ENCODE measurements at places on chromosomes 3 and 15.

GRCh38 chr3:184880276-184881019 lies 68.5 kb downstream of the VPS8 start:
- no peak for DNase-seq

- no peak for DNase-seq
Observed at GRCh38 chr3:193767353-193768069, 174.5 kb downstream of the OPA1 start.

DNA sequence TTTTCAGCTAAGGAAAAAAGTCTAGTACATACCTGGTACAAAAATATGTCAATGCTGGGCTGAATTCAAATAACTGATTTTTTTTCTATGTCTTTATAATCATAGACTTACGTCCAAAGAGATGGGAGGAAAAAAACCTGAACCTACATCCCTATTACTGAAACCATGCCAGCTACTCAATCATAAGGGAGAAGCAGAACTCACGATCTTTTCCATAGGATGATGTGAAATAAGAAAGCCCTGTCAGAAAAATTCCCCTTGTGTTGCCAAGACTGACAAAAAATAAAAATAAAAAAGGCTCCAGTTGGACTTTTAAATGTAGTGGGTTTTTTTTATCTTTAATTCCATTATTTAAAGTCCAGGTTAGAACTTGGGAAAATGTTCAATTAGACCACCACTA lies 3.3 kb downstream of the MSL2 start:
- no peak for DNase-seq

- DNase-seq = no peak
Observed at GRCh38 chr3:191030929-191031328, 168.1 kb upstream of the OSTN start.

DNA sequence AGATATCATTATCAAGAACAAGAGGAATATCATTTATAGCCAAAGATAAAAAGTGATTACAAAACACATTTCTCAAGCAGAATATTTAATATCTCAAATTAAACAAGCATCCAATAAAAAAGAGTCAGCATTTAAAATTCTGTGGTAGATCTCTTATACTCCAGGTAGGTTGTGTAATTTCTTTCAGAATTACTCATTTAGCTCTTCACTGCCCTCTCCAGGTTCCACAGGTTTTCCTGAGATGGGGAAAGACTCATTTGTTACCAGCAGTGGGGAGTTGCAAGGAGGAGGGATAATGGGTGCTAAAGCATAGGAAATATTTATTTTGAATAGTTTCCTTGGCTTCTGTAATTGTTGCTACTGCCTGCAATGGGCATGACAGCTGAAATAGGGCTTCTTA lies 83.1 kb upstream of the RASGRP1 start:
- no peak for DNase-seq

DNA sequence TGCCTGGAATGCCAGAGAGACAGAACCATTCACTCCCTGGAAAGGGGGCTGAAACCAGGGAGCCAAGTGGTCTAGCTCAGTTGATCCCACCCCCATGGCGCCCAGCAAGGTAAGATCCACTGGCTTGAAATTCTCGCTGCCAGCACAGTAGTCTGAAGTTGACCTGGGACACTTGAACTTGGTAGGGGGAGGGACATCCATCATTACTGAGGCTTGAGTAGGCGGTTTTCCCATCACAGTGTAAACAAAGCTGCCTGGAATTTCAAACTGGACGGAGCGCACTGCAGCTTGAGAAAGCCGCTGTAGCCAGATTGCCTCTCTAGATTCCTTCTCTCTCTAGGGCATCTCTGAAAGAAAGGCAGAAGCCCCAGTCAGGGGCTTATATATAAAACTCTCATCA lies 310.7 kb upstream of the DPPA4 start:
- DNase-seq = no peak

- DNase-seq = no peak
Observed at GRCh38 chr3:125120379-125121122, 64.8 kb upstream of the HEG1 start.

- no peak for DNase-seq
Observed at GRCh38 chr3:66476852-66477381, 23.9 kb downstream of the LRIG1 start.

GRCh38 chr15:26838742-26839460 lies 28.0 kb upstream of the GABRA5 start:
- no peak for DNase-seq

DNA sequence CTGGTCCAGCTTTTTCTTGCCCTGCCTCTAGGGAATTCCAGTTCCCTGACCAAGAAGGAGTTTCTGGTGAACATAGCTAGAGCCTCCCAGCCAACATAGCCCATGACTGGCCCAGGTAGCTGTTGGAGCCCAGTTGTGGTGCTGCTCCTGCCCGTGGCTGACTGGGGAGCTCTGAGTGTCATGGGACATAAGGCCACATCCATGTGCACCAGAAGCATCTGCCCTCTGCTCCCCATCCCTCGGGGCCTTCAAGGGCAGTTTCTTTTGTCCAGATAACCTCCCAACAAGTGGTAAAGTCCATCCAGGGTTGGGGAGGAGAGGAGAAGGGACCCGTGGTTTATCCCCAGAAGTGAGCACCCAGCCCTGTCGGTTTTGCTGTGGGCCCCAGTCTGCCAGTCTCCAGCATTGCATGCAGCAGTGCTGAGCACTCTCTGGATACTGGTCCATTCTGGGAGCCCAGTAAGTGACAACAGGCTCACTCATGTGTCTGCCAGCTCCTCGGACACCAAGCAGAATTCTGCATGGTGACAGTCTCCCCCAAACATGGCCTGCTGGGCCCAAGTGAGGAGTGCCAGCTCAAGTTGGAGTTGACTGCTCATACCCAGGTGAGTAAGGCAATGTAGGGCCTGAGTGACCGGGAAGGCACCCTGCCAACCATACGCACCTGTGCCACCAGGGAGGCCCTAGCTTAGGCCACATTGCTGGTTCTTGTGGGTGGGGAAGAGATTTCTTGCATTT lies 28.8 kb downstream of the ACAA1 start:
- no peak for DNase-seq

DNA sequence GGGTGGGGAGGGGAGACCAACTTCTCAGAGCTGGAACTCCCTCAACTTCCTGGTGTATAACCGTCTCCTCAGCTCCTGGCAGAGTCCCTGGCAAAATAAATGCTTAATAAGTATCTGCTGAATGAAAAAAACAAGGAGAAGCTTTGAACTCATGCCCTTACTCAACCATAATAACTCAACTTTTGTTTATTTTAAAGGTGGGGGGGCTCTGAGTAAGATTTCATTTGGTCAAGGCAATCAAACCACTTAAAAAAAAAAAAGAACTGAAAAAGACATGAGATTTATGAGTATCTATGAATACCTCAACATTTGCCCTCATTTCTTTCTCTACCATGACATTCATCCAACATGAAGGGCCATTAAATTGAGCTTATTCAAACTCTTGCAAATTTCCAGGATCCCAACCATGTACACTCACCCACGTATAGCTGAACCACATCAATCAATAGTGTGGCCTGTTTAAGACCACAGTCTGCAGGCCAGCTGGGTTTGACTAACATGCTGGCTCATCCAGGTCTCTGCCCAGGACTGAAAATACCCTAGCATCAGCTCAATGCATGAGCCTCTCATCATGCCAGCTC lies 157.9 kb downstream of the FOXP1 start:
- DNase-seq = no peak

- DNase-seq = no peak
Observed at GRCh38 chr15:99487337-99487730, 78.5 kb upstream of the MEF2A start.

GRCh38 chr3:165211721-165212120 lies 15.5 kb upstream of the SLITRK3 start:
- no peak for DNase-seq

DNA sequence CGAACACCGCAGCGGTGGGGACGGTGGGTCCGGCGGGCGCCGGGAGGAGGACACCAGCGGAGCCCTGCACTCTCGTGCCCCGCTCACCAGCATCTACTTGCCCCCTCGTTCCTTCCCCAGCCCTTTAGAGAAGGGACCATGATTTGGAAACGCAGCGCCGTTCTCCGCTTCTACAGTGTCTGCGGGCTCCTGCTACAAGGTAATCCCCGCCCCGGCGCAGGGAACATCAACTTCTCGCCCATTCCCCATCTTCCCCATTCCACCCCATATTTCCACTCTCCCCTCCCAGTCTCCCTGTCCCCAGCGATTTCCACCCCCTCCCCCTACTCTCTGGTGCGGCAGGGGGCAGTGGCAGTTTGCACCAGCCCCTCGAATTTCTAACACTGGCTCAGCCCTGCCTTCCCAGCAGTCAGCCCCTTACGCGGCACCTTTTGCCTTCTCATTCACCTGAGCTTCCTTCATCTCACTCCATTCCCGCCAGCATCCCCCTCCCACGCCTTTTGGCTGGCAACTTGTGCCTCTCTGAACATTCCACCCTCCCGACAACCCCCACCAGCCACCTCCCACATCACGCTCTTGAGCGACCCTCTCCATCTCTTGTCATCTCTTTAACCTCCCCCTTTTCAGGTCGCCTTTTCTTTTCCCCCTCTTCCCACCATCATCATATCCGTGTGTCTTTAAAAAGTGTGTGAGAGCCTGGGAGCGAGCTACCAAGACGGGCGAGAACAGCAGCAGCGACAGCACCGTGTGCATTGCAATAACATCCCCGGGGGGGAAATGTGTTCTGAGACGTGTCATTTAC lies 882 bp downstream of the CADM2 start:
- DNase-seq = no peak

DNA sequence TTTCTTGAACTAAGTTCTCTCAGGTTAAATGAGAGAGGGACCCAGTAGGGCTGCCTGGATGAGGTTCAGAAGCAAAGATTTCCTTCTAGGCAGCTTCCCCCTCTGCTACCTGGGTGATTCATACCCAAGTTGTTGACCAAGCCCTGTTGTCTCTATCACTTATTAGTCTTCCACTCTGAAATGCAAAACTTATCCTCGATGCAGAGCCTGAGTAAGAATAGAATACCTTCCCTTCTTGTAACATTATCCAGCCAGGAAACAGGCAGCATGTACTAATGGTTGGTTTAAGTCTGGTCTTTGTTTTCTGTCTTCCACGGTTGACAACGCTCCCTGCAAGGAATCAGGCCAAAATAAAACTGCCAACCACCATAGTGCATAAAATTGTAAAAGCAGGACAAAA lies 377.3 kb downstream of the MECOM start:
- DNase-seq = no peak

GRCh38 chr3:58152225-58153015 lies 58.4 kb downstream of the DNASE1L3 start:
- no peak for DNase-seq

GRCh38 chr3:146536681-146537080 lies 7.7 kb downstream of the PLSCR1 start:
- DNase-seq = no peak

DNA sequence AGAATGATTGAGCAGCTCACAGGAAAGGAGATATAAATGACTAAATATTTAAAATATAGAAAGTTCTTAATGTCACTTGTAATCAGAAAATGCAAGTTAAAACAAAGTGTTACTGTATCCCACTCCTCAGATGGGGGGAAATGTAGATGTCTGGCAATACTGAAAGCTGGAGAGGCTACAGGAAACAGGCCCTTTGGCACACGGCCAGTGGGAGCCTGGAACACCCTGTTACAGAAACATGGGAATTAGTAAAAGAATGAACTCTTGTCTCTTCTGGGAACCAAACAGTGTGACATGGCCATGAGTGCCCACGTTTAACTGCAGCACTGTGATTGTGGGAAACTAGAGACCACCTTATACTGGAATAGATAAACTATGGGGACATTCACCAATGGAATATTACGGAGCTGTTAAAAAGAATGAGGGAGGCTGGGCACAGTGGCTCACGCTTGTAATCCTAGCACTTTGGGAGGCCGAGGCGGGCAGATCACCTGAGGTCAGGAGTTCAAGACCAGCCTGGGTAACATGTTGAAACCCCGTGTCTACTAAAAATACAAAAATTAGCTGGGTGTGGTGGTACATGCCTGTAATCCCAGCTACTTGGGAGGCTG lies 50.2 kb downstream of the CDCP1 start:
- no peak for DNase-seq

DNA sequence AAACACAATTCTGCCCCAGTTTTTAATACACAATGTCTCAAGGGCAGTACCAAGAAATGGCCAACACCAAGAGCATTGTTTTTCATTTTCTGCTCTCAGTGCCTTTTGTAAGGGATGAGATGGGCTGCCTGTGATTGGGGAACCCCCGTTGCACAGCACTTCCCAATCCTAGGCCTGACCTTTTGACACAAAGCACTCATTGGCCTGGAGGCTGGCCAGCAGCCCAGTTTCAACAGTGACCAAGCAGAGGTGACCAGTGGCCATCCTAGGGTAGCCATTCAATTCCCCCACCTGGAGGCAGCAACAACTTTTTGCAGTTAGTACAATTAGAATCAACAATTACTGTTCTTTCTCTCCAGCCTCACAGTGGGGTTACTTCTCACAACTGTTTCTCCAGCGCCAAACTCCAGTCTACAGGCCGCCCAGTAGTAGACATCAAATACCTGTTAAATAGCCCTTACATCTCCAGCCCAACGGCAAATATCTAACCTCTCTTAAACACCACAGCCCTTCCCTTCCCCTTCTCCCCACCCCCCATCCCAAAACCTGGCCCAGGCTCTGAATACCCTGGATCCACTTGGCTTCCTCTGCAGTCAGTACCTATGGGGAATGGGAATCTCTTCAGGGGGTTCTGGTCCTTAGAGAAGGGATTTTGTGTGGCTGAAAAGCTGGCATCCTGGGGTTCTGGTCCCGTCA lies 8.9 kb upstream of the LRRC2 start:
- DNase-seq = no peak

DNA sequence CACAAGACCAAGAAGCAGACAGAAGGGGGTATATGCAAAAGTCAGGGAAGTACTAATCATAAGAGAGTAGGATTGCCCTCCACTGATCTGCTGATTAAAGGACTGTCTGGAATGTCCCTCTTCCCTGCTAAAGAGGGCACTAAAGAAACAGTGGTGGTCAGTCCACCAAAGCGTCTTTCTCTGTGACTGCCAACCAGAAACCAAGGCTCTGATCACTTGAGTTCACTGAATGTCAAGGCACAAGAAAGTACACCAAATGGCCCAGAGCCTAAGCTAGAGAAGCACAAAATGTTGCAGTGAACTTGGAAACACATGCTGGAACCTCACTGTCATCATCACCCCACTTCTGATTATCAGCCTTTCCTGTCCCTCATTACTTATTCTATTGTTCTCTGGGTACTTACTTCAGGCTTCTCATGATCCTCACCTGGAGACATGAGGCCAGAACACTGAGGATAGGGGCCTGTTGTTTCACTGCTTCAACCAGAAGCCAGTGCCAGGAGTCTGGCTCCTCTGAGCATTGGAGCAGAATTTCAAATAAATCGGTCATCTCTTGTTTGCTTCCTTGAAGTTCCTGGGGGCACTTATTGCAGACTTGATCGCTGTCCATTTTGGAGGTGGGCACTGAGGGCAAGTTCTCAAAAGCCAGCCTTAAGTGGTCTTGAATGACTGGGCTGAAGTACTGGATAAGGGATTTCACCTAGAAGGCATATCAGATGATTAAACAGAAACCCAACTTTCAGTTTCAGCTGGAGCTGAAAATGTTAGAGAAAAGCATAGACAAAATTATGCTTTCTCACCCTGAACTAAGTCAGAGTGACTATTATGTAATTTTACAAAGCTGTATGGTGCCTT lies 58.9 kb downstream of the EIF3J start:
- DNase-seq = no peak

All from cortex of kidney (tissue), 1 donor.